Stimulated activated CD8-positive, alpha-beta memory T cell treated with anti-CD3 and anti-CD28 coated beads, Interleukin-4, amount 100 ng/mL, for 48 hours (primary cell): ENCODE measurements at places on chromosomes 3 and 15.

DNA sequence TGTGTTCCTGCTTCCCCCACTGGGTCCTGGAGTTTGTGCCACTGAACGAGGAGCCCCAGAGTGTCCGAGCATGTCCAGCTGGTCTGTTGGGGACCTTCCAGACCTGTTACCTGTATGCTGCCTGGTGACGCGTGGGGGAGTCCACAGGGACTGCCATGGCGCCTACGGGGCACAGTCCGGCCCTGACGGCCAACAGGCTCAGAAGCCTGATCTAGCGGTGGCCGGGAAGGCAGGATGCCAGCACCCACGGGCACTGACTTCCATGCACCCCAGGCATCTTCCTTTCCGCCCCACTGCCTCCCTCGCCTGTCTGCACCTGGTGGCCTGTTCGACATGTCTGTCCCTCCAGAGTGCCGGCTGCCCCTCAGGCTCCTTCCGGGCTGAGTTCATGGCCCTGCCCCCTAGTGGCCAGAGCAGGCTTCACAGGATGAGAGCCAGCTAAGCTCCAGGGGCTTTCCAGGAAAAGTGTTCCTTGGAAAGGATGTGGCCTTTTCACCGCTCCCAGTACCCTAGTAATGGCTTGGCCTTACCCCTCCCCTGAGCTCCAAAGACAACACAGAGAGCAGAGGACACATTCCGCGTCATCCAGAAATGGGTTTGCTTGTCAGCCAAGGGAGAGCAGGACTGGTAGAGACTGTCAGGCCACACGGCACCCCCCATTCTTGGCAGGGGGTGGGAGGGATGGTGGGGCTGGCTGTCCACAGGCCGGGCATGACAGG is 35.7 kb downstream of the NGRN start:
- peak; percentile 82 for DNase-seq

- DNase-seq = no peak
Observed at GRCh38 chr3:149612456-149612855, 45.4 kb downstream of the WWTR1 start.

GRCh38 chr3:171236265-171237008 is 209.9 kb upstream of the SLC2A2 start:
- no peak for DNase-seq

DNA sequence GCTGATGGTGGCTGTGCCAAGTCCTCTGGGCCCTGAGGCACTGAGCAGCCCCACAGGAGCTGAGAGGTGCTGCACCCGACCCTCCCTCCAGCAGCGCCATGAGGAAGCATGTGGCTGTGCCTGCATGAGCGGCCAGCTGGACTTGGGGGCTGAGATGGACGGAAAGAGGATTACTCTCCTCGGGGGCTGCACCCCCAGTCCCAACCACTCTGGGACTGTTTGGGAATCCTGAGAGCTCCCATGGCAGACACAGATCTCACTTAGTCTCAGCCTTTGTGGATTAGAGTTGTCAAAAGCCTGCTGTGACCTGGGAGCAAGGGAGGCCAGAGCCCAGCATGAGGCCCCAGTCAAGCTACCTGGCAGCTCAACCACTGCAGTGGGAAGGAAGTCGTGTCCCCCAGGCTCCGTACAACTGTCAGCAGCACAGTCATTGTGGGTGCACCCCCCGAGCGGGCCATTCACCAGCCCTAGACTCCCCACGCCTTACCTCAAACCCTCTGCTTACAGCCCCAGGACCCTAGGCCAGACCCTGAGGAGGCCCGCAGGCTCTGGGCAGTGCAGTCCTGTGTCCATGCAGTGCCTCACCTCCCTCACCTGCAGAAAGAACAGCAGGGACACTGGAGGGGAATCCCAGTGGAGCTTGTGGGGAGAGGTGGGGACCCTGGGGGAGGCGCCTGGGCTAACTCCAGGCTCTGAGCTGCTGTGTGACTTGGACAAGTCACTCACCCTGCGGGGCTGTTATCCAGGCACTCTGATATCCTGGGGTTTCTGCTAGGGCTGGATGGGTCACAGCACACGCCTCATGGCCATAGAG is 17.1 kb downstream of the PRR23E start:
- DNase-seq = no peak
